ENCODE measurements at places on chromosomes 13 and 19.

DNA sequence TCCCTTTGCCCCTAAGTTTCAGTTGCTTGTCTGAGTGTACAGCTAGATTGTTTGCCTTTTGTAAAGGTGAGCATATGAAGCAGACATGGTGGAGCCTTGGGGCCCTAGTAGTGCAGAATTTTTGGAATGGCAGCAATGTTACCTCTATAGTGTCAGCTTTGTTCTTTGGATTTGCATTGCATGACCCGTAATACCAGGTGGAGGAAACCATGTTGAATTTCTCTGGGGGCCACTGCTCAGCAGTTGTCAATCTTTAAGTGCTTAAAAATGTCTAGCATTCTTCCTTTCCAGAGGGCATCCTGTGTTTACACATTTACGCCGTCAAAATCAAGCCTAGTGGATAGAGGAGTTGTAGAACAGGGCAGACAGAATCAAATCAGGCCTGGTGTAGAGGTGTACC is 303.3 kb downstream of the ATP8A2 start:
- no peak for DNase-seq

GRCh38 chr19:1237754-1238368 is at the start of gene CBARP:
CBARP (minus strand) TSS chr19:1238005; CDS start chr19:1236100, 1,905 bp downstream.
- DNase-seq: peak; percentile 82

- DNase-seq: no peak
These were observed 63.5 kb upstream of the SERP2 start for GRCh38 chr13:44309794-44310757.

DNA sequence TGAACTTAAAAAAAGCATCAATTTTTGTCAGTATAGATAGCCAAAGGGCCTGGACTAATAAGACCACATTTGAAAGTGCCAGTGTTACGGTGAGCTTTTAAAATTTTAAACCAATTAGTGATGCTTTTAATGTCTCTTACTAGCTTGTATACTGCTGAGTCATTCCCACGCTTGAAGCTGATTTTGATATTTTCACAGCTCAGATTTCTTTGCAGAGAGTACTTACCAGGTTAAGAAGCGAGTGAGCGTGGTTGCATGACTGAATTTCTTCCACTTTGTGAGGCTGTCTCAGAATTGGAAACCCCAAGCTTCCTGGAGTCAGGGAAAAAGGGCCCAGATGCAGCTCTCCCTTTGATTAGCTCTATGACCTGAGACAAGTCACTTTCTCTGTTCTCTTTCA is 74.5 kb upstream of the NBEA start:
- DNase-seq: no peak

- no peak for DNase-seq
These were observed 5.8 kb upstream of the FLT3LG start for GRCh38 chr19:49468199-49468598.

GRCh38 chr13:112966776-112967175 is 2.2 kb upstream of the MCF2L start:
- no peak for DNase-seq

- no peak for DNase-seq
These were observed 15.8 kb downstream of the TLE2 start for GRCh38 chr19:3013263-3013725.

DNA sequence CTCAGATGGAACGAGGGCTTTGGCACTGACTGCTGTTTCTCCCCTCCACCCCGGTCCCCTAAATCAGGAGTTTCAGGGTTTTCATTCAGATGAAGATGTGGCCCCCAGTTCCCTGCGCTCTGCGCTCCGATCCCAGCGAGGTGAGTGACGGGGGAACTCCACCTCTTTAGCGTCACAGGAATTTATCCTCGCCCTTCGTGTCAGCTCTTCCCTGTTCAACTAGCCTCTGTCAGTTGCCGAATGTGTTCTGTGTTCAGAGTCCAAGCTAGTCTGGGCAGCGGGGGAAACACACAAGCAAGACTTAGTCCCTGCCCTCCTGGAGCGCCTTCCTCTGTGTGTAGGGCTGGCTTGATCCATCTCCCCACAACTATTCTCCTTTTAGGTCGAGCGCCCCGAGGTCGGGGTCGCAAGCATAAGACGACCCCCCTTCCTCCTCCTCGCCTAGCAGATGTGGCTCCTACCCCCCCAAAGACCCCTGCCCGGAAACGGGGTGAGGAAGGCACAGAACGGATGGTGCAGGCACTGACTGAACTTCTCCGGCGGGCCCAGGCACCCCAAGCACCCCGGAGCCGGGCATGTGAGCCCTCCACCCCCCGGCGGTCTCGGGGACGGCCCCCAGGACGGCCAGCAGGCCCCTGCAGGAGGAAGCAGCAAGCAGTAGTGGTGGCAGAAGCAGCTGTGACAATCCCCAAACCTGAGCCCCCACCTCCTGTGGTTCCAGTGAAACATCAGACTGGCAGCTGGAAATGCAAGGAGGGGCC is 1.8 kb downstream of the KMT2B start:
- DNase-seq: no peak

- DNase-seq: no peak
These were observed 3.1 kb downstream of the VPS36 start for GRCh38 chr13:52447354-52447753.

DNA sequence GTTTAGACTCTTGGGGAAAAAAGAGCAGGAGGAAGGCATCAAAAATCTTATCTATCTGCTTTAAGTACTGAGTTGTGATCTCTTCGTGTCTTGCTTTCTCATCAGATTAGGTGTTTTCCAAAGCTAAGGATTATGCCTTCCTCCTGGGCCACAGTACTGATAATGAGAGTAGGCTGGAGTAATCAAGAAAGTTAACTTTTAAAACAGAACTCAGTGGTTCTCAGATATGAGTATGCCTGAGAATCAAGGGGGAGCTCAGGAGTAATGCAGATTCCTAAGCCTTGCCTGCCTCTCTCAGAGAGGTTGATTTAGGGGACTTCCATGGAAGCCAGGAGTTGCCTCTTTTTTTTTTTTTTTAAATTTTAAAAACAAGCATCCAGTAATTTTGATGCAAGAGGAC is 23.5 kb downstream of the CDADC1 start:
- DNase-seq: no peak

- DNase-seq: no peak
These were observed 19.0 kb downstream of the LTBP4 start for GRCh38 chr19:40620161-40620485.

GRCh38 chr19:45975306-45976070 is 1.8 kb upstream of the NOVA2 start:
- no peak for DNase-seq

- DNase-seq: no peak
These were observed 426.0 kb downstream of the GPC5 start for GRCh38 chr13:91824416-91824815.

- DNase-seq: no peak
These were observed 22.4 kb upstream of the MIER2 start for GRCh38 chr19:366951-367350.

All from GM03348 (cell line).